ENCODE measurements at places on chromosomes 6 and 20.

GRCh38 chr6:156508923-156509322, 268.3 kb upstream of the ARID1B start:
- ATAC-seq: peak; percentile 39

GRCh38 chr6:134178161-134179044, 126.0 kb upstream of the SLC2A12 start:
- peak; percentile 77 for ATAC-seq

DNA sequence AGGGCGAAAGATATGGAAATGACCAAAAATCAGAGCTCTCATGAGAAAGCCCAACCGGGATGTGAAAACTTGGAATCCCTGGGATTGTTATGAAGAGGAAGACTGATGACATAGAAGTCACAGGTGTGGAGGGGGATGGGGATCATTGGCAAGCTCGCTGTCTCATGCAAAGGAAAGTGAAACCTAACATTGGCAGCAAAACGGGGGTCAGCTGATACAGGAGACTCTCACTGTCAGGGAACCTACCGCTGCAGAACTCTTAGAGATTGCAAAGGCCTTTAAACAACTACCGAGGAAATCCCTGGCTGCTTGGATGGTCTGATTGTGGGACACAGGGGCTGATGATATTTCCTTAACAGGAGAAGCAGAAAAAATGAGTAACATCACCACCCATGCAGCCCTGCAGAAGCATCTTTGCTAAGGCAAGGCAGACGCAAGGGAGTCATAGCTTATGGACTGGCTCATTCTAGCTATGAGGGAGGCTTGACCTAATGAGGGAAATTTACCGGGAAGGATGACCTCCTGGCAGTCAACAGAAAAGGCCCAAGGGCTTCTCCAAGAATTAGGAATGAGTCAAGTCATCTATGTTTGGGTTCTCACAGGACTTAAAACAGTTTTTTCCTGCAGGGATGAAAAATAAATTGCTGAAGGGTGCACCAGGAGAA, 7.0 kb downstream of the MUC21 start:
- ATAC-seq: peak; percentile 52

DNA sequence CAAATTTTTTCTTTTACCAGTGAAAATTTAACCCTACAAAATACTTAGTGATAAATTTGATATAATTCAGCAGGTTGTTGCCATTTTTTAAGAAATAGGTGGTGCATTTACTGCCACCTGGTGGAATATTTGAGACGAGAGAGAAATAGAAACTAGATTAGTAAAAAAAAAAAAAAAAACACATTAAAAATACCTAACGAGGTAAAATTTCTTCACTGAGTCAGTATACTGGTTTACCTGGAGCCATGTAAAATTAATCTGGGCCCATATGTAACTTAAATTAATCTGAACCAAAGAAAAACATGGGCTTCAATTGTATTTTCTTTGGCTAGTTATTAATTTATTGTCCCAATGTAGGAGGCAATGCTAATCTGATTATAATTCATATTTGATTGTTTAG, 520.8 kb downstream of the EPM2A start:
- ATAC-seq: no peak

- peak; percentile 79 for ATAC-seq
These were observed 306.5 kb upstream of the RUNX2 start for GRCh38 chr6:45021676-45022075.

DNA sequence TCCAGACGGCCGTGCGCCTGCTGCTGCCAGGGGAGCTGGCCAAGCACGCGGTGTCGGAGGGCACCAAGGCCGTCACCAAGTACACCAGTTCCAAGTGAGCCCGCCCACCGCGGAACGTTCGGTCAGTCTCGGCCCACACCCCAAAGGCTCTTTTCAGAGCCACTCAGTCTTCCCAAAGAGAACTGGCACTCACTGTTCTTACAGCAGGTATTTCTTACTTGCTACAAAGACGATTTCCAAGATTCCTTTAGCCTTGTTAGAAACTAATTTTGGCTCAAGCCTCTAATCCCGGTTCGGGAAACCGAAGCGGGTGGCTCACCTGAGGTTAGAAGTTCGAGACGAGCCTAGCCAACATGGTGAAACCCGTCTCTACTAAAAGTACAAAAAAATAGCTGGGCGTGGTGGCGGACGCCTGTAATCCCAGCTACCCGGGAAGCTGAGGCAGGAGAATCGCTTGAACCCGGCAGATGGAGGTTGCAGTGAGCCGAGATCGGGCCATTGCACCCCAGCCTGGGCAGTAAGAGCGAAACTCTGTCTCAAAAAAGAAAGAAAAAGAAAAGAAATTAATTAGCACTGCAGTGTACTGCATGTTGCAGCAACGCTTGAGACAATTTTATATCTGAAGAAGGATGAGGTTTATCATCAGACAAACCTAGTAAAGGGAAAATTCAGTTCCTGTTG, 73.1 kb downstream of the OR2B2 start:
- peak; percentile 10 for ATAC-seq

GRCh38 chr6:117540670-117541069, 58.2 kb downstream of the DCBLD1 start:
- ATAC-seq: no peak

DNA sequence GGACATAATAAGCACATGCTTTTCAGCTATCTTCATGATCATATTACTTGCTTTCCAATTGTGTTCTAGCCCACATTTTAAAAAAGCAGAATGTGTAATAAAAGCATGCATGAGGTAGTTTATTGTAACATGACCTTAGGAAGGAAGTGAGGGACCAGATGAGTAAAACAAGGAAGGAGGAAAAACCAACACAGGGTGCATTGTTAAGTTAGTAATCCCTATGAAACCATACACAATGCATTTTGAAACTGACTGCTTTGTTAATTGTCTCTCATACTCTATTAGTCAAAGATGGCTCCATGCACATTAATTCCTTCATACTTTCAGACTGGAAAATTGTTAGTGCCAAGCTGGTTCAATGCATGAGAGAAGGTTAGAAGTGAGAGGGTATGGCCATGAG, 37.7 kb upstream of the CENPW start:
- ATAC-seq: peak; percentile 43

DNA sequence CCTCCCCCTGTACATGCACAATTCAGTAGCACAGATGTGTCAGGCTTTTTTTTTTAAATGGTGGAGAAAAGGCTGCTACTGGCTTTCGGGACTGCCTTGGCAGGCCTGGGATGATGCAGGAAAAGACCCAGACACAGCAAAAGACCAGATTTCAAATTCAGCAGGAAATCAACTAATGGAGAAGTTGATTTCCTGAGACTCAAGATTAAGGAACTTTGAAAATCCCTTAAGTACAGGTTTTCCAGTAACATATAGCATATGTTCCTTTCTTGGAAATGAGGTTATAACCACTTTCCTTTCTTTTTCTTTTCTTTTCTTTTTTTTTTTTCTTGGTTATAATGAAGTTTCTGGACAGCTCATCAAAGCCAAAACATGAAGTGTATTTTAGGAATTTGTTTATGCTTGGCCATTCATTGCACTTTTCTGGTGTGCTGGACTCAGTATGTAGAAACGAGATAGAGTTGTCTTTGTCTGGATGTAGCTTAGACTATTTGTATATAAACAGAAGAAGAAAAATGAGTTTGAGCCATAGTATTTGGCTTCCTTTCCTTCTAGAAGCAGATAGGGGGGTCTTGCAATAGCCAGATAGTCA, 119.4 kb downstream of the SASH1 start:
- ATAC-seq: no peak

GRCh38 chr6:31690231-31691077, 9.6 kb upstream of the LY6G5C start:
- ATAC-seq: peak; percentile 47

GRCh38 chr6:79404677-79405076, 132.6 kb downstream of the LCA5 start:
- no peak for ATAC-seq

GRCh38 chr6:26613689-26614683, 17.2 kb downstream of the ABT1 start:
- peak; percentile 52 for ATAC-seq

DNA sequence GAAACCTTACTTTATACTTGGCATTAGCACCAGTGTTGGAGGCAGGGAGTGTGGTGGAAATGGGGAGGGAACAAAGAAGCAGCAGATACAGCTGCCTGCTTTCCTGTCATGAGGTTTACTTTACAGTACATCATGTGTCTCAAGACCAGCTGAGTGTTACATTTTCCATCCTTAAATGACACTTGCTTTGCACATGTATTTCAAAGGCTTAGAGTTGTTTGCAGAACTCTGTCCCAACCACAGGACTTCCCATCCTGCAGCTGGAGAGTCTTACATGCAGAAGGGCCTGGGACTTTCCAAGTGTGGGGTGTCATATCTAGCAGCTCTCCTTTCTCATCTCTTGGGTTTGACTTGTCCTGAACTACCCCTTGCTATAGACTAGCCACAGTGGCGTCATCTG, 395.9 kb downstream of the DHX35 start:
- no peak for ATAC-seq

DNA sequence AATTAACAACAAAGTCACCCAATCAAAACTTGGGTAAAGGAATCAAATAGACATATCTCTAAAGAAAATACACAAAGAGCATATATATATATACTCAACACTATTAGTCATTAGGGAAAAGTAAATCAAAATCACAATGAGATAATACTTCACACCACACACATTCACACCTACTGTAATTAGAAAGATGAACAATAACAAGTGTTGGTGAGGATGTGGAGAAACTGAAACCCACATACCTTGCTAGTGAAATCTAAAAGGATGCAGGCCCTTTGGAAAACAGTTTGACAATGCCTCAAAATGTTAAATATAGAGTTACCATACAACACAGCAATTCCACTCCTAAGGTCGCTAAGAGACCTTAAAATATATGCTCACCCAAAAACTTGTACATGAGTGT, 177.1 kb downstream of the ANKRD60 start:
- no peak for ATAC-seq

DNA sequence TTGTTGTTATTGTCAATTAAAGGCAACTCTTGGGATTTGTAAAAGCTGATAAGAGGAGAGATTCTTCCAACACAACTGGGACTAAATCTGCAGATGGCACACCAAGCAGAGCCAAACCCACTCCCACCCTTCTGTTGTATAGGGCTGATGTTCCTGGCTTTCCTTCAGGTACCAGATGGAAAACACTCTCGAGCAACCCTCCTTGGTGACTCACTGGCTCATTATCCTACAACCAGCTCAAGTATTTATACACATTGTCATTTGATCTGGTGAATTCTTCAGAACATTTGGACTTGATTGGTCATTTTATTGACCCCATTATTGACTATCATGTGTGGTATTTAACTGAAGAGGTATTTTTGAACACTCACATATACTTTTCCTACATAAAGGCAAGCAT, 190.3 kb upstream of the PCSK2 start:
- no peak for ATAC-seq

GRCh38 chr20:10521836-10522235, 86.7 kb downstream of the SLX4IP start:
- no peak for ATAC-seq

- no peak for ATAC-seq
These were observed 19.2 kb upstream of the STK38 start for GRCh38 chr6:36566418-36566905.

GRCh38 chr6:118401325-118401975, 146.6 kb upstream of the PLN start:
- ATAC-seq: no peak

GRCh38 chr6:57301757-57302156, 15.7 kb upstream of the PRIM2 start:
- no peak for ATAC-seq

- ATAC-seq: no peak
These were observed 93.3 kb downstream of the GPX5 start for GRCh38 chr6:28618898-28619555.

DNA sequence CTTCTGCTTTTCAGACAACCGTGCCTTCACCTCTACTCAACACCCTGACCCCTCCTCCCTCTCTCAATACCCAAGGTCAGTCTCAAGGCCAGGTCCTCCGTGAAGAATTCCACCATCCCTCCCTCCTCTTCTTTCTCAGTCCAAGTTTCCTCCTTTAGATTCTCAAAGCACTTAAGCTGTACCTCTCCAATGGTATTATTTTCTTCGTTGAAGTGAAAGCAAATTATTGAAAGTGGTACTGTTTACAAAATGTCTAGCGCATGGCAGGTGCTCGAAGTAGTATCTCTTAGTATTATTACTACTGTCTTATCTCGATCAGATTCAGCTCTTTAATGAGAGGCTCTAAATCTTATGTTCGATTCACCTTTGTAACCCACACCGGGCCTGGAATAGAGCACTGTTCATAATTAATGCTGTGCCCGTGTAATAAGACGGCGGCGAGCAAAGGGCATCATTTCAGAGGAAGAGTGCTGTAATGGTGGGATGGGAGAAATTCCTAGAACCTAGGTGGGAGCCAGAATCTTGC, 593 bp upstream of the RALGAPB start:
- peak; percentile 5 for ATAC-seq

DNA sequence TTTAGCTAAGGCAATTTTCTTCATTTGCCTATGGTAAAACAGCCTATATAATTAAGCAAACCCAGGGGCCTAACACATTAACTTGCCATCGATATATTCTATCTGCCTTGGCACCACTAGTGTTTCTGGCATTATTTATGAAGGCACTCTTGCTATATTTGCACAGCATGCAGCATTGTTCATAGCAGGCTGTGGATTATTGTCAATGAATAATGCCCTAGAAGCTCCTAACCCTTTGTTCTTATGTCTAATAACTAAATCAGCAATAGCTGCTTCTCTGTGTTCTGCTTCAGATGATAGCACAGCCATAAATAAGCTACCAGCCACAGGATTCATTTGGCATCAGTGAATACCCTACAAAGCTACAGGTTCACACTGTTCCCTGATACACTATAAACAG, 254.8 kb upstream of the STXBP5 start:
- no peak for ATAC-seq

DNA sequence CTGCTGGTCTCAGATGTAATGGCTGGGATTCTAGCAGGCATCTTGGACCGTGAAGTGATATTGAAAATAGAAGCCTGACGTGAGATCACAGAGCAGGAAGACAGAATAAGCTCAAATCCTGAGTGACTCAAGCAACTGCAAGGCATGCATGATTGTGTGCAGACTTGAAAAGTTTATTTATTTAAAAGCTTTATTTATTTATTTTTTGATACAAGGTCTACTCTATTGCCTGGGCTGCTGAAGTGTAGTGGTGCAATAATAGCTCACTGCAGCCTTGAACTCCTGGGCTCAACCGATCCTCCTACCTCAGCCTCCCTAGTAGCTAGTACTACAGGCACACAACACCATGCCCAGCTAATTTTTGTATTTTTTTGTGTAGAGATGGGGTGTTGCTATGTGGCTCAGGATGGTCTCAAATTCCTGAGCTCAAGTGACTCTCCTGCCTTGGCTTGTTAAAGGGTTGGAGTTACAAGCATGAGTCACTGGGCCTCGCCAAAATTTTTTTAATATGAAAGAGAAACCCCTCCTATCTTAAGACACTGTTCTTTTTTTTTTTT, 40.1 kb upstream of the RNF144B start:
- no peak for ATAC-seq

- ATAC-seq: no peak
These were observed 78.2 kb upstream of the EEF1E1 start for GRCh38 chr6:8180327-8181159.

GRCh38 chr6:36729161-36729524, 31.5 kb downstream of the RAB44 start:
- no peak for ATAC-seq

- peak; percentile 74 for ATAC-seq
These were observed 62.0 kb downstream of the ATXN1 start for GRCh38 chr6:16698997-16699868.

GRCh38 chr6:53919881-53920360, 125.1 kb downstream of the LRRC1 start:
- no peak for ATAC-seq

GRCh38 chr20:3237958-3238615, 903 bp downstream of the SLC4A11 start:
- no peak for ATAC-seq

Data from activated T-helper 17 cell treated with anti-CD3 and anti-CD28 coated beads, Interleukin-2, amount 50 U/mL, for 72 hours (primary cell).